AG04449 (cell line): ENCODE measurements at places on chromosomes 6 and 20.

GRCh38 chr6:165875946-165876345 lies 212.9 kb upstream of the PDE10A start:
- DNase-seq = no peak

DNA sequence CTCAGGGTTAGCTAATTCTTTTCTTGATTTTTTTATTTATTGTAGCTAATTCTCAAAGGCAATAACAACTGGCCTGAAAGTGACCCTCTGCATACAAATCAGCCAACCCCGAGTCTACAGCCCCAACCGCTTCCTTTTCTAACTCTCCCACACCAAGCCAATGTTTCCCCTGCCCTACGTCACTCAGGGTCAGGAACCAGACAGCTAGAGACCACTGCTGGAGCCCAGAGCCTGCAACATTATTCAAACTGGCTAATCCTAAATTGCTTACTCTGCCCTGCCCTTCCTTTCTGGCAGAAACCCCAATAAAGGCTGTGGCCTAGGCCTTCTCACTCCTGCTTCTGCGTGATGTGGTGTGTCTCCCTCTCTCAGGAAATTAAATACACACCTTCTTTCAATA lies 320.7 kb downstream of the CBLN4 start:
- no peak for DNase-seq

GRCh38 chr6:34654061-34654710 lies 42.4 kb downstream of the ILRUN start:
- DNase-seq = no peak

DNA sequence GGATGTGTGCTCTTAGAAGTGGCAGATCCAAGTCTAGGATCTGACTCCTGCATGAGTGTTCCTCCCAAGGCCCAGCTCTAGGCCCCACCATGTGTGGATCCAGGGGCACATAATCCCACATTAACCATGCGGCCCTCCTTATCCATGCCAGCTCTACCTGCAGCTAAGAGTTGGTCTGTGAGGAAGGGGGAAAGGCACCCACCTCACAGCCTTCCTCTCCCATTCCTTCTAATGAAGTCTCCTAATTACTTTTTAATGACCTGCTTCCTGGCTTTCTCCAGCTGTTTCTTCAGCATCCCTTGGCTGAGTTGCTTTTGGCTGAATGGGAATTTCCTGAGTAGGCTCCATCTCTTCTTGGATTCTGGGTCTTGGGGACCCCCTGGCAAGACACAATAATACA lies 52.2 kb downstream of the NPEPL1 start:
- DNase-seq = no peak

GRCh38 chr6:113364766-113365165 lies 492.4 kb upstream of the MARCKS start:
- no peak for DNase-seq

- no peak for DNase-seq
These were observed 9.7 kb upstream of the DYNLRB1 start for GRCh38 chr20:34506480-34506879.
